ENCODE measurements at places on chromosomes 12 and 14.

- DNase-seq, result no peak
These were observed 39.1 kb downstream of the WDR20 start for GRCh38 chr14:102178806-102179205.

DNA sequence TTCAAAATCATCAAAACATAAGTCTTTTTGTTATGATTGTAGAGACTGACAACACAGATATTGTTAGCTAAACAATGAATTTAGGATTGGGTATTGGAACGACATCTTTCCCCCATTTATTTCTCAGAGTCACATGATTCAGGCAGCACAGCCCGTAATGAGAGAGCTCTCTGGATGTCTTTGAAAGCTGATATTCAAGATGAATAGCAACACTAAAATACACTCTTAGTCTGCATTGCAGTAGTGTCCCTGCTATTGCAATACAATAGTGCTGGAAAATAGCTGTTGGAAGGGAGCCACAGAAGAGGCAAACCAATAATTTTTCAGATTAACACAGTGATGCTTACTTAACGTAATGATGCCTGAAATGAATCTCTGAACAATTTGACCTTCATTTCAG is 9.9 kb downstream of the GTSF1 start:
- DNase-seq, result no peak

GRCh38 chr14:75429562-75429961 is 1.7 kb downstream of the JDP2 start:
- no peak for DNase-seq

DNA sequence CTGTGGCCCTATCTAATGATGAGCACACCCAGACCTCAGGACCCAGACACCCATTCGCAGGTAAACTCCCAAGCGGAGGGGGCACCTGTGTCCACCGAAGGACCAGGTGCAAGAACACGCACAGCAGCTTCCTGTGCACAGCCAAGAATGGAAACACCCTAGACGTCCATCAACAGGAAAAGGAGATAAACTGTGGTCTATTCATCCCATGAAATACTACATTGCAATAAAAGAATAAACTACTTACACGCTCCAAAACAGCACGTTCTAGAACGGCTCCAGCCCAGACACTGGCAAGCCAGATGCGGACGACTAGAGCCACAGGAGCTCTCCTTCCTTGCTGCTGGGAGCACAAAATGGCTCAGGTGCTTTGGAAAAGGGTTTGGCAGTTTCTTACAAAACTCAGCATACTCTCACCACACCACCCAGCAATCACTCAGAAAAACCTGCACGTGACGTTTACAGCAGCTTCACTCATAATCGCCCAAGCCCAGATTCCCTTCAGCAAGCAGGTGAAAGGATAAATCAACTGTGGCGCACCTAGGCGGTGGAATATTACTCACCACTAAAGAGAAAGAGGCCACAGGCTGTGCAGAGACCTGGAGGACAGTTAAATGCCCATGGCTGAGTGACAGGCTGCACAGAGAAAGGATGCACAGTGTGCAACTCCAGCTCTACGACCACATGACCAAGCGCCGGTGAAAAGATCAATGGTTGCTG is 21.0 kb downstream of the BRF1 start:
- no peak for DNase-seq

DNA sequence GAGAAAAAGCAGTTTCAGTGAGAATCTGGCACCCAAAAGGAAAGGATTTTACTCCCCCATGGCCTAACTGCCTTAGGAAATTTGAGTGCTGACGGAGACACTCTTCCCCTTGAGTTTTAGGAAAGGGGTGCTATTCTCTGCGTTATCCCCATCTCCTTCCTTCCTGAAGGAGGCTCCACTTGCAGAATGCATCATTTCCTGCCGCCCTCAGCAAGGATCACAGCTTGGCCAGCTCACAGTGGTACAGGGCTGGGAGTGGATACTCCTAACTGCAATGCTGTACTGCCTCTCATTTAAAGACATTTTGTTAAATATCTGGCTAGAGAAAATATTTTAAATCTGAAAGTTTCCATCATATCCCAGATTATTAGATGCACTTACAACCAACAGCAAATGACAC is 33.0 kb downstream of the RDH12 start:
- no peak for DNase-seq
